Naive thymus-derived CD8-positive, alpha-beta T cell (primary cell): ENCODE measurements at places on chromosomes 4 and X.

DNA sequence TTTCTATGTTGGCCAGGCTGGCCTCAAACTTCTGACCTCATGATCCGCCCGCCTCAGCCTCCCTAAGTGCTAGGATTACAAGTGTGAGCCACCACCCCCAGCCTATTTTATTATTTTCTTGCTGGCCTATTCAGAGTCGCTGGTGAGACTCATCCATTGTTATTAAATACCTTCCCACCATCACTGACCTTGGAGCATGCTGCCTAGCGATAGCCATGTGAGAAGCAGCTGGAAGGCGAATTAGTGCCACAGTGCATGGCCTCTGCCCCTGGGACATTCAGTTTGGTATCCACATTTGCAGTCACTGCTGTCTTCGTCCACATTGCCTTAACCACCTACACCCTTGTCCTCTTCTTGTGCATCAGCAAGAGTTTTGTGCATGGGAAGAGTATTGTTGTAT lies 32.4 kb upstream of the NMU start:
- H3K4me3 ChIP-seq: no peak overlapping the region
- H3K36me3 ChIP-seq: no peaks in the 10 kb centered on the region
- peaks cover 20% of the 10 kb centered on the region for H3K27me3 ChIP-seq
- H3K4me1 ChIP-seq: no peaks in the 10 kb centered on the region

GRCh38 chrX:22969411-22969810 lies 30.3 kb upstream of the DDX53 start:
- H3K27me3 ChIP-seq: no peaks in the 10 kb centered on the region
- H3K27ac ChIP-seq: no peak overlapping the region
- no peak for DNase-seq
- peaks cover 5% of the 10 kb centered on the region for H3K36me3 ChIP-seq
- no peaks in the 10 kb centered on the region for H3K4me1 ChIP-seq

DNA sequence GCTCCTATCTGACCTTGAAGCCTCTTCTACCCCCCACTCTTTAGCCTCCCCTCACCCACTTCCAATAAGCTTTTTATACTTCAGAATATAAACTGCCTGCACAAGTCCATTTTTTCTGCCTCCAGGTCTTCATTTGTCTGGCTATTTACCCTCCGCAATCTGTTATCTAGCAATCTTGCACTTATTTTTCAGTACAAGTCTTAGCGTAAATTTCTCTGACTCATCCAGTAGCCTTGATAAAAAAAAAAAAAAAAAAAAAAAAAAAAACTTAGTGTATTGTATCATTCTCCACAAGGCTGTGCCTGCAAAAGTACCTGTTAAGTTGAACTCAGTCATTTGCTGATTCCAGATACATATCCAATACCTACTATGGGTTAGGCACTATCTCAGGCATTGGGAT lies 219.5 kb upstream of the DKK2 start:
- no peak overlapping the region for H3K4me3 ChIP-seq
- H3K27ac ChIP-seq: no peak overlapping the region
- H3K27me3 ChIP-seq: peaks cover 4% of the 10 kb centered on the region

GRCh38 chrX:19172741-19173140 lies 50.5 kb upstream of the ADGRG2 start:
- no peak overlapping the region for H3K4me3 ChIP-seq
- no peak for DNase-seq
- H3K4me1 ChIP-seq: no peaks in the 10 kb centered on the region
- H3K27me3 ChIP-seq: peaks cover 2% of the 10 kb centered on the region

GRCh38 chrX:9033989-9034388 lies at the start of gene FAM9B:
FAM9B (minus strand) TSS chrX:9034127; CDS start chrX:9032986, 1,141 bp downstream.
- H3K4me3 ChIP-seq: no peak within 1 kb of the TSS
- no peak for DNase-seq
- H3K4me1 ChIP-seq: peaks cover 2% of the 10 kb centered on the region
- H3K27me3 ChIP-seq: no peaks in the 10 kb centered on the region
- H3K27ac ChIP-seq: no peak within 1 kb of the TSS

DNA sequence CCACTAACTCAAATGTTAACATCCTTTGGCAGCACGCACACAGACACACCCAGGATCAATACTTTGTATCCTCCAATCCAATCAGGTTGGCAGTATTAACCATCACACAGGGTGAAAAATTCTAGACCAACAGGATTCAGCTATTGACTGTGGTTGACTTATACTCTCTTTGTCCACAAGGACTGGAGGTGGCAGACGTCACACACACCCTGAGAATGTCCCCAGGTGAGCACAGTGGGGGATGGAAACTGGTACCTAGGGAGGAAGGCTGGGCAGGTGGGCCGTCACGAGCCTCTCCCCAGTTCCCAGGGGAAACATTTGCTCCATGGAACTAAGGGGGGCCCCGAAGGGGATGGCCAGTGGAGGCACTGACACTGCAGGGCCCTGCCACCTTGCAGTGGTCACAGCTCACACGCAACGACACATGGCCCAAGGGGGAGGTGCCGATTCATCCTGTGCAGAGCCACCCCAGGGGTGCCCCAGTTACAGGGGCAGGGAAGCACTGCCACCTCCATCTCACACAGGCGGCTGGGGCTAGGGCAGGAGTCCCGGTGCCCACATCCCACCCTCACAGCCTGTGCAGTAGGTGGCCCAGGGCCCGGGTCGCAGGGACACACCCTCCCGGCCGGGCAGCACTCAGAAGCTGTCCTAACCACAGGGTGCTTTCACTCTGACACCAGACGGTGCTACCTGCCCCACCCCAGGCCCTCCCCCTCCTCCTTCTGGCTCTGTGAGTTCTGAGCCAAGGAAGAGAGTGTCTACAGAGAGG lies 17.4 kb downstream of the ZFYVE28 start:
- H3K4me3 ChIP-seq: no peak overlapping the region
- DNase-seq: no peak
- no peak overlapping the region for H3K27ac ChIP-seq
- peaks cover 4% of the 10 kb centered on the region for H3K27me3 ChIP-seq

DNA sequence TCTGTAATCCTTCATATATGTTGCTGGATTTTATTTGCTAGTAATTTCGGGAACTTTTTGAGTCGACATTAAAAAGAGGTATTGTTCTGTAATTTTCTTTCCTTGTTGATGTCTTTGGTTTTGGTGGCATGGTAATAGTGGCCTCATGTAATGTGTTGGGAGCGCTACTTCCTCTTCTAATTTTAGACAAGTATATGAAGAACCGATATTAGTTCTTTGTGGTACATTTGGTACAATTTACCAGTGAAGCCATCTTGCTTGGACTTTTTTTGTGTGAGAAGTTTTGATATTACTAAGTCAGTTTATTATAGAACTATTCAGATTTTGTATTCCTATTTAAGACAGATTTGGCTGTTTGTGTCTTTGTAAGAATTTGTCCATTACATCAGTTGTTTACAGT lies 669.2 kb upstream of the AADAT start:
- no peak overlapping the region for H3K27ac ChIP-seq
- H3K36me3 ChIP-seq: no peaks in the 10 kb centered on the region
- H3K4me1 ChIP-seq: no peaks in the 10 kb centered on the region
- DNase-seq: no peak
- no peaks in the 10 kb centered on the region for H3K27me3 ChIP-seq
- no peak overlapping the region for H3K4me3 ChIP-seq

- no peaks in the 10 kb centered on the region for H3K36me3 ChIP-seq
- H3K4me1 ChIP-seq: no peaks in the 10 kb centered on the region
- no peak overlapping the region for H3K4me3 ChIP-seq
These were observed 32.0 kb downstream of the F8 start for GRCh38 chrX:154990496-154990895.

- peaks cover 12% of the 10 kb centered on the region for H3K27me3 ChIP-seq
- H3K27ac ChIP-seq: no peak overlapping the region
- no peaks in the 10 kb centered on the region for H3K36me3 ChIP-seq
- DNase-seq: no peak
These were observed 13.8 kb upstream of the FAT1 start for GRCh38 chr4:186737427-186737826.

- H3K4me3 ChIP-seq: no peak overlapping the region
- no peaks in the 10 kb centered on the region for H3K36me3 ChIP-seq
- H3K27ac ChIP-seq: no peak overlapping the region
- H3K4me1 ChIP-seq: no peaks in the 10 kb centered on the region
These were observed 23.7 kb downstream of the MAOA start for GRCh38 chrX:43679778-43680177.

DNA sequence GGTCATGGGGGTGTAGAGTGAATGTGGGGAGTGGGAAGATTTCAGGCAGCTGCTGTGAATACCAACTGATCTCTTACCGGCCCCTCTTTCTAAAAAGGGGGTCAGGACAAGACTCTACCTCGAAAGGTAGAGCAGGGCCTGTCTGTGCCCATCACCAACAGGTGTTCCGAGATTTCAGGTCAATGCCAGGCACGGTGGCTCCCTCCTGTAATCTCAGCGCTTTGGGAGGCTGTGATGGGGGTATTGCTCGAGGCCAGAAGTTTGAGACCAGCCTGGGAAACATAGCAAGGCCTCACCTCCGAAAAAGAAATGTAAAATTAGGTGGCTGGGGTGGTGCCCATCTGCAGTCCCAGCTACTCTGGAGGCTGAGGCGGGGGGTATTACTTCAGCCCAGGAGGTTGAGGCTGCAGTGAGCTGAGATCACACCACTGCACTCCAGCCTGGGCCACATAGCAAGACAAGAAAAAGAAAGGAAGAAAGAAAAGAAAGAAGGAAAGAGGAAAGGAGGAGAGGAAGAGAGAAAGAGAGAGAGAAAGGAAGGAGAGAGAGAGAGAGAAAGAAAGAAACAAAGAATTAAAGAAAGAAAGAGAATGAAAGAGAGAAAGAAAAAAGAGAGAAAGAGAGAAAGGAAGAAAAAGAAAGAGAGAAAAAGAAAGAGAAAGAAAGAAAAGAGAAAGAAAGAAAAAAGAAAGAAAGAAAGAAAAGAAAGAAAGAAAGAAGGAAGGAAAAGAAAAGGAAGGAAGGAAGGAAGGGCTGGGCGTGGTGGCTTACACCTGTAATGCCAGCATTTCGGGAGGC lies 50.1 kb downstream of the CRLF2 start:
- H3K27me3 ChIP-seq: peaks cover 9% of the 10 kb centered on the region
- H3K4me3 ChIP-seq: no peak overlapping the region
- H3K4me1 ChIP-seq: peaks cover 17% of the 10 kb centered on the region
- no peak for DNase-seq

GRCh38 chr4:17722356-17722700 lies 59.1 kb downstream of the FAM184B start:
- H3K27ac ChIP-seq: no peak overlapping the region
- H3K27me3 ChIP-seq: peaks cover 6% of the 10 kb centered on the region
- no peaks in the 10 kb centered on the region for H3K4me1 ChIP-seq
- no peaks in the 10 kb centered on the region for H3K36me3 ChIP-seq

DNA sequence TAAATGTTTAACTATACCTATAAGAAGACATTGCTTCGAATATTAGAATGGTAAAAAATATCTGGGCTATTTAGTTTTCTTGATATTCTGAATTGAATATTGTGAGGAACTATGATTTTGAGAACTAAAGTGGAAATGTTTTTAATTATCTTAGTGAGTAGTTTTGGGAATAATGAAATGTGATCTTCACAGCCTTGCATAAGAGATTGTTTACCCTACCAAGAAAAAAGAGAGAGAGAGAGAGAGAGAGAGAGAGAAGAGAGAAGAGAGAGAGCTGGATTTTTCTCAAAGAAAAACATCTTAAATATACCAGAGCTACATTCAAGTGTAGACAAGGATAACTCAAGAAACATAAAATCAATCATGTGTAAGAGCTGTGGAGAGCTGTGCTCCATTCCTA lies 148.7 kb upstream of the MAD2L1 start:
- no peaks in the 10 kb centered on the region for H3K36me3 ChIP-seq
- no peak for DNase-seq
- H3K27ac ChIP-seq: no peak overlapping the region
- peaks cover 10% of the 10 kb centered on the region for H3K27me3 ChIP-seq

- no peak for DNase-seq
- no peak overlapping the region for H3K27ac ChIP-seq
- no peaks in the 10 kb centered on the region for H3K4me1 ChIP-seq
- no peak overlapping the region for H3K4me3 ChIP-seq
These were observed 192.1 kb downstream of the SPRY1 start for GRCh38 chr4:123588631-123589241.

DNA sequence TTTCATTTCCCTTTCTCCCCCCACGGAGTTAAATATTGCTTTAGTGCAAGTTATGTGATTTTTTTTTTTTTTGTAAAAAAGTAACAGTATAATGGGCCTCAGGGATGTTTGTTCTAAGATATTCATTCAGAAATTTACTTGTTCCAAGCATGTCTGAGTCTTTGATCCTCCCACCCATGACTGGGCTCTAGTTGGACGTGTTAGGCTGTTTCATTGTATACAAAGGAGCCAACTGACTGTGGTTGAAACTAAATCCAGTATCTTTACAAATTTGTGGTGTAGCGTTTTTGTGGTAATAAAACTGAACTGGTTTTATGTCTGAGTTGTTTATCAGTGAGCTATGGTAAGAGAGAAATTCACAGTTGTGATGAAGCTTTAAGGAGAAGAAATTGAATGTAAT lies 74.1 kb downstream of the DOCK11 start:
- H3K4me3 ChIP-seq: no peak overlapping the region
- no peaks in the 10 kb centered on the region for H3K27me3 ChIP-seq
- no peak overlapping the region for H3K27ac ChIP-seq
- H3K36me3 ChIP-seq: peaks cover 3% of the 10 kb centered on the region
- DNase-seq: no peak

DNA sequence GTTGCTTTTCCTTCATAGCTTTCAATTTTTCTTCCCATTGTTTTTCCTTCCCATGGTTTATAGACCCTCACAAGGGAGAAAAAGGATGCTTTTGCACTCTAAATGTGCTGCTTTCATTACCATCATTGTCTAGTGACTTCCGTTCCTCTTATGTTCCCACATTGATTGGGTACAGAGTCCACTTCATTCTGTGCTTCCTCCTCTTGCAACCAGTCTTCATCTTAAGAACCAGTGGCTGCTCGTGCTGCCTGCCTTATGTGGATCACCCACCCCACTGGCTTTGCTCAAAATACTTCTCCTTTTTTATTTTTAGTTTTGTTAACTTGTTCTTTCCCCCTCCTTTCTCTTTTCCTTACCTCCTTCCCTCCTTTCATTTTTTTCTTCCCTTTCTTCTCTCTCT lies 76.5 kb upstream of the BOD1L1 start:
- H3K36me3 ChIP-seq: no peaks in the 10 kb centered on the region
- H3K27ac ChIP-seq: no peak overlapping the region
- DNase-seq: no peak
- no peaks in the 10 kb centered on the region for H3K4me1 ChIP-seq
- H3K4me3 ChIP-seq: no peak overlapping the region
- H3K27me3 ChIP-seq: peaks cover 10% of the 10 kb centered on the region

DNA sequence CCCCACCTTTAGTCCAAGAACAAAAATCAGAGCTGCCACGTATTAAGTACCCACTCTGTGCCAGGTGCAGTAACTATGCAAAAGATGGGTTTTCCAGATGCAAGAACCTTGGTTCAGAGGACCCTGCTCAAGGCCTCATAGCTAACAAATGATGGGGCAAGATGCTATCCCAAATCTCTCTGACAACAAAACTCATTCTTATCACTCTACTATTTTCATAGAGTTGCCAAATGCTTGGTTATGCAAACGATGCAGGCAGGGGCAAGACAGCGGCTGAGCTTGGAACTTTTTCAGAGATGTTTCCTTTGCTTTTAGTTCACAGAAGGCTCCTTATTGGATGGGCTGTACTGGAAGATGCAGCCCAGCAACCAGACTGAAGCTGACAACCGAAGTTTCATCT lies 30.5 kb downstream of the PKD2 start:
- DNase-seq: no peak
- H3K27ac ChIP-seq: no peak overlapping the region
- no peaks in the 10 kb centered on the region for H3K27me3 ChIP-seq
